A549 (cell line): ENCODE measurements at places on chromosomes 2 and 18. TPM values are rescaled to one million over a fixed set of nuclear protein-coding genes. Genes with fewer than 3 reads are reported as not detected.
A peak's percentile ranks its signal among the peaks of the same experiment; 100 is the strongest.

DNA sequence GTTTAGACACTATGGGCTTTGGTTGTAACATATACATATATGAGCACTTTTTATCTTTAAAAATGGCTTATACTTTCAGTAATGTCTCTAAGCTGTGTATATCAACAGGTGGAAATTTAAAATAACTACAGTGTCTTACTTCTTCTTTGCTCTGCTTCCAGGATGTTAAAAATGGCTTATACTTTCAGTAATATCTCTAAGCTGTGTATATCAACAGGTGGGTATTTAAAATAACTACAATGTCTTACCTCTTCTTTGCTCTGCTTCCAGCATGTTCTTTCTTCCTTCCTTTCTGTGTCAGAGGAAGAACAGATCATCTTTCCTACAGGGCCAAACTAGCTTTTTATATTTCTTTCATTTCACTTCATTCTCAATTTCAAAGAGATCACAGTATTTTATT lies 689.6 kb downstream of the EPHA4 start:
- DNase-seq = no peak

DNA sequence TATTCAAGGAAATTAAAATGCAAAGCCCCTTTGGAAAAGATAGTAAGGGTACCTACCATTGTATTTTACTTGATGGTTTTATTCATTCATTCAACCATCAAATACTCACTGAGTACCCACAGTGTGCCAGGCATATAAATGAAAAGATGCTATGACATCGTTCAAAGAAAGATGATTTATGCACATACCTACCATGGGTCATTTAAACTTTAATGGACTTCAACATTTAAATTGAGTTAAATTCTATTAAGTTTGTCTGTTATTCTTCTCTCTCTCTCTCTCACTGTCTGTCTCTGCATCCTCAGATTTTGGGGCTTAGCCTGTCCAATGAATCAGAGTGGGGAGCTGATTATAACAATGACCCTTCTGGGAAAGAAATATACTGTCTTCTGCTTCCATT lies 87.9 kb downstream of the CERS6 start:
- DNase-seq = no peak

- DNase-seq = no peak
These were observed 3.6 kb downstream of the GALNT3 start for GRCh38 chr2:165790466-165790865.

DNA sequence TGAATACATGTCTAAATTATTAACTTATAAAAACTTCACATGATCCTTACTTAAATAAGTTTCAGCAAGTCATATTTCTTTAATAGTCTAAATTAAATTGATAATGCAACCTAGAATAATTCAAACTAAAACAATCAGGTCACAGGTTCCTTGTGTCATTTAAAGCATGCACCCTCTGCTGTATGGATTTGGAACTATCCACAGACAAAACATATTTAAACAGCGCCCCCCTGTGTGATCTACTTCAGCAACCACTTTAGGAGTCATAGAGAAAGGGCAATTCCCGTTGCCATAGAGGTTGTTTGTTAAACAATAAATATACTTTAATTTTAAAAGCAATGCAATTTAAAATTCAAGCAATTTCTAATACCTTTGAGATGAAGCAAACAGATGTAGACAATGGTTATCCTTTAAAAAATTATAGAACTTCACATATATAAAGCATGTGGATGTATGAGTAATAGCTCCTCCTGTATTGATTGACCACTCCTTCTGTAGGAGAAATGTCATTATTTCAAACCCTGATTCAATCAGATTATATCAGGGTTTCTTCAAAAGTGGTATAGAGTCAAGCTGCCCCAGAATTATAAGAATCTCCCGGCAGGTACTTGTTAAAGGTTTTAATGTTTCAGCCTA lies 21.2 kb downstream of the GRB14 start:
- DNase-seq = peak; percentile 87

- DNase-seq = no peak
These were observed 655 bp downstream of the RND3 start for GRCh38 chr2:150486539-150487484.

EMILIN1 gene
- 0.46 to 0.51 TPM (median 0.49 TPM) in 3 replicates for polyA plus RNA-seq

TMEM87B gene
- polyA plus RNA-seq = 12.1 to 15.9 TPM (median 12.3 TPM) in 3 replicates

CYRIA gene
- 0.05 to 0.09 TPM (median 0.08 TPM) in 3 replicates for polyA plus RNA-seq
